ENCODE measurements at places on chromosomes 6 and 20. TPM values are rescaled to one million over a fixed set of nuclear protein-coding genes. Genes with fewer than 3 reads are reported as not detected.
A peak's percentile ranks its signal among the peaks of the same experiment; 100 is the strongest.

DNMT3B gene
- total RNA-seq, result 0.56 TPM

ZNF292 gene
- 46.5 TPM for total RNA-seq

GRCh38 chr6:158028876-158029275 lies 47.2 kb downstream of the SYNJ2 start:
- DNase-seq, result peak; percentile 55

DNA sequence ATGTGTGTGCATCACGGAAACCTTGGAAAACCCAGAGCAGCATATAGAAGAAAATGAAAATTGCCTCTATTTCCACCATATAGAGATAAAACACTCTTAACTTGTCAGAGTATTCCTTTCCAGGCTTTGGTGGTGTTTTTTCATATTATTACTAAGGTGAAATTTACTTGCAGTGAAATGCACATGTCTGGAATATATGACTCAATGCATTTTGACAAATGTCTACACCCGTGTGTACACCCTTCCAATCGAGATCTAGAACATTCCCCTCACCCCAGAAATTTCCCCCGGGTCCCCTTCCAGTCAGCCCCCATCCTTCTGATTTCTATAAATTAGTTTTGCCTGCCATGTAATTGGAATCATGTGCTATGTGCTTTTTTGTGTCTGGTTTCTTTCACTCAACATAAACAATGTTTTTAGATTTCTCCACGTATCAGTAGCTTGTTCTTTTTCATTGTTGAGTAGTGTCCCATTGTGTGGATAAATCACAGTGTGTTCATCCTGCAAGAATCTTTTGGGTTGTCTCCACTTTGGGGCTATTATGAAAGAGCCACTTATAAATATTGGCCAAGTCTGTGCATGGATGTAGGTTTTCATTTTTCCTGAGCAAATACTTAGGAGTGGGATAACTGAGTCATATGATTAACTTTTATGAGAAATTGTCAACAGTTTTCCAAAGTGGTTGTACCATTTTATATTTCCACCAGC lies 19.9 kb upstream of the PREX1 start:
- DNase-seq, result no peak

GRCh38 chr6:148945301-148946021 lies 198.6 kb downstream of the UST start:
- DNase-seq, result no peak

- no peak for DNase-seq
Measured at GRCh38 chr6:98601716-98602115, 232.7 kb upstream of the POU3F2 start.

GRCh38 chr6:167946007-167946406 lies 51.5 kb upstream of the KIF25 start:
- DNase-seq, result no peak

All from posterior vena cava (tissue), 2 donors.